ENCODE measurements at places on chromosomes 16 and 17. TPM values are rescaled to one million over a fixed set of nuclear protein-coding genes. Genes with fewer than 3 reads are reported as not detected.

CRHR1 gene
- not detected for total RNA-seq

APOH gene
- 1.3 TPM for total RNA-seq

RNF112 gene
- total RNA-seq = 3.4 TPM

FBXW10 gene
- total RNA-seq = not detected

TBC1D16 gene
- 49.1 TPM for total RNA-seq

AGRP gene
- total RNA-seq = 1.9 TPM

NTN3 gene
- not detected for total RNA-seq

CCL3 gene
- 3.2 TPM for total RNA-seq

MPO gene
- total RNA-seq = 1.0 TPM

NHLRC4 gene
- total RNA-seq = 0.99 TPM

SDR42E1 gene
- 9.3 TPM for total RNA-seq

FAM20A gene
- 85.9 TPM for total RNA-seq

TMEM114 gene
- not detected for total RNA-seq

ADAD2 gene
- 0.24 TPM for total RNA-seq

PRKCB gene
- total RNA-seq = 13.5 TPM

TSPAN10 gene
- total RNA-seq = 1.6 TPM

NGFR gene
- total RNA-seq = 2.7 TPM

MYH8 gene
- not detected for total RNA-seq

CIBAR2 gene
- 9.6 TPM for total RNA-seq

SEZ6L2 gene
- 30.2 TPM for total RNA-seq

MYH11 gene
- total RNA-seq = 47.3 TPM

CBFA2T3 gene
- total RNA-seq = 10.4 TPM

PTX4 gene
- total RNA-seq = not detected

ALDH3A1 gene
- total RNA-seq = 1.2 TPM

MYH13 gene
- not detected for total RNA-seq

DYNLRB2 gene
- not detected for total RNA-seq

HOXB4 gene
- total RNA-seq = 4.8 TPM

CCL4L2 gene
- 1.9 TPM for total RNA-seq

PDIA2 gene
- 0.60 TPM for total RNA-seq

C16orf89 gene
- 67.0 TPM for total RNA-seq

SPN gene
- 27.7 TPM for total RNA-seq

FASN gene
- 288 TPM for total RNA-seq

Data from left lung (tissue), 14 donors.